Stimulated activated CD4-positive, alpha-beta T cell treated with anti-CD3 and anti-CD28 coated beads, Interleukin-4, amount 100 ng/mL, for 4 hours (primary cell): ENCODE measurements at places on chromosomes 2 and 18.

DNA sequence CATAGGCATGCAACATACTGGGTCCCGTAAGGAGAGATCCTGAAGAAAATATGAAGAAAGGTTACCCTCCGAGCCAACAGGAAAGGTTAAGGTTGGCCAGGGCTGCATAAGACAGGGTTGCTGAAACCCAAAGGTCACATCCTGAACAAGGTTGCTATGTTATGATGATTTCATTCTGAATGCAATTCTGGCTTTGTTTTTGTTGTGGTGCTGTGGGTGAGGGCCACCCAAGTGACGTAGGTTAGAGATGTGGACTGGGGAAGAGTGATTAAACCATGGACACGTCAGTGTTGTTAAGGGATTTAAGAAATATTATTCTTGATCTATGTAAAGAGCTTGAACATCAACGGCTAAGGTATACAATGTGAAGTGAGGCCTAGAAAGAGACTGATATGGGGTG is 60.0 kb downstream of the ZEB2 start:
- DNase-seq: no peak

GRCh38 chr2:217047631-217048030 is 187.8 kb upstream of the TNP1 start:
- DNase-seq: no peak

DNA sequence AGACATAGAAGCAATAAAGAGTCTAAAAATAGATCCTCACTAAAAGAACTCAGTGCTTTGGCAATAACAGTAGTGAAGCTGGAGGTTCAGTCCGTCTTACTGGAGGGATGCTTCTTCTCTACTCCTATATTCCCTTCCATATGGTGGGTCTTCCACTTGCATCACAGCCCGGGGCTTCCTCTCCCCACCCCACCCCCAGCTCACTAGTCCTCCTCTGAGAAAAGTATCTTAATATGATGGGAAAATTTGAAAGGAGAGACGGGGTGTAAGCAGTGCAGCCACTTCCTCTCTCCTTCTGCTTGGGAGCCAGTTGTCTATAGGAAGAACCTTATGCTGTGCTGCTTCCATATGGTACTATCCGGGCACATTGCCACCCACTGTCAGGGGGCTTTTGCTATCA is 57.2 kb upstream of the SPOPL start:
- DNase-seq: no peak

GRCh38 chr2:46002507-46002883 is 294.7 kb upstream of the EPAS1 start:
- DNase-seq: no peak

DNA sequence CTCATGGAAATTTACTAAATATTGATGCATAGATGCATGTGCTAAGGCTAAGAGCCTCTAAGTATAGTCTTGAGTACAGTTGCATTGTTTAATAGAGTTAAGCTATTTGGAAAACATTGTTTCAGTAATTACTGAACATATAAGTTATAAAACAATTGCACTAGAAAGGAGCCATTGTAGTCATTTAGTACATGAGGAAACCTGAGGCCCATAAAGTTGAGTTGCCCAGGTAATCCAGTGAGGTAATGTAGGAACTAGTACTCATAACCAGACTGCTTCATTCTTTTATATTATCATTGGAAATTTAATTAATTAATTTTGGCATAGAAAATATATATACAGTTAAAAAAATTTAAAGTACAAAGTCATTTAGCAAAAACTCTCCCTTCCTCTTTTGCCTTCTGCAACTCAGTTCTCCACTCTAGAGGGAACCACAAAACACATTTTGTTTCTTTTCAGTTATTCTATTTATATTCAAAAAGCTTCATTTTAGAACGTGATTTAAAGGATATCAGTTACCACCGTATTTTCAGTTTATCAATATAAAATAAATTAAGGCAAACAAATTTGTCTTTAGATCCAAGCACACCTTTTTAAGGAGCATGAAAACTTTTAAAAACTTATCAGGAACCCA is 27.8 kb upstream of the TBR1 start:
- no peak for DNase-seq

DNA sequence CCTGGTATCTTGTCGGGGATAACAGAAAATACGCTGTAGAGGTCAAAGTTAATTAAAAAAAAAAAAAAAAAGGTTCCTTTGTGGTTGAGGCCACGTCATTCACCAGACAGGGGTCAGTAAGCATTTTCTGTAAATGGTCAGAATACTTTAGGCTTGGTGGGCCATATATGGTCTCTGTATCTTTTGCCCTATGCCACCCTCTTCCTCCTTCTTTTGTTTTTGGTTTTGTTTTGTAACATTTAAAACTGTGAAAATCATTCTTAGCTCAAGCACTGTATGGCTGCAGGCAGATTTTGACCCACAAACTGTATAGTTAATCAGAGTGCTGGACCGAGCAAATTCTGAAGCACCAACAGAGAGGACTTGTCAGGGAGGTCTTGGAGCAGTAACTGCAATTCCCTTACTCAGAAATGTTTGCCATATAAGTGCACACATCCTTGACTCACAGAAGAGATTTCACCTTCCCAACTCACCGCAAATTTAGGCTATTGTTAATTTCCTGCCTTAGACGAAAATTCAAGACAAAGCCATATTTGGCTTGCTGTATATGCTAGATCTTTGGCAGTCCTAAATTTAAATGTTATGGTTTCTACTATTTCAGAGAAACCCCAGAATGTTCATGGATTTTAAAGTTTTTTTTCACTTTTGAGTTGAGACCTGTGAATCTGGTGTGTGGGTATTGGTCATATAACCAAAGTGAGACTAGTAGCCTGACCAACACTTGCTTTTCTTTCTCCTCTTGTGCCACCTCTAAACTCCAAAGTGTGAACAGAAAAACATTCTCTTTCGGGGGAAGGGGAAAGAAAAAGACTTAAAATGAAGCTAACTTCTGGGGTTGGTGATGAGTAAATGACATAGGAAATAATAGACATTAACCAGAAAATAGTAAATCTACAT is 65.4 kb downstream of the DOCK10 start:
- no peak for DNase-seq

GRCh38 chr2:159144776-159145614 is 141.5 kb downstream of the WDSUB1 start:
- no peak for DNase-seq

DNA sequence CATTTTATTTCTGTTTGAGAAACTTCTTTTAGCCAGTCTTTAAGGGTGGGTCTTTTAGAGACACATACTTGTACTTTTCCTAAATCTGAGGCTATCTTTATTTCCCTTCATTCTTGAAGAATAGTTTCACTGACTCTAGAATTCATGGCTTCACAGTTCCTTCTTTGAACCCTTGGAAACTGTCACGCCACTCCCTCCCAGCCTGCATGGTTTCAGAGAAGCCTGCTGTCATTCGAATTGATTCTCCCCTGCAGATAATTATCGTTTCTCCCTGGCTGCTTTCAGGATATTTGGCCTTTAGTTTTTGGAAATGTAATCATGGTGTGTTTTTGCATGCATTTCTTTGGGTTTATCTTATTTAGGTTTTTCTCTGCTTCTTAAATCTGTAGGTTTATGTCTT is 72.0 kb upstream of the REV1 start:
- no peak for DNase-seq

DNA sequence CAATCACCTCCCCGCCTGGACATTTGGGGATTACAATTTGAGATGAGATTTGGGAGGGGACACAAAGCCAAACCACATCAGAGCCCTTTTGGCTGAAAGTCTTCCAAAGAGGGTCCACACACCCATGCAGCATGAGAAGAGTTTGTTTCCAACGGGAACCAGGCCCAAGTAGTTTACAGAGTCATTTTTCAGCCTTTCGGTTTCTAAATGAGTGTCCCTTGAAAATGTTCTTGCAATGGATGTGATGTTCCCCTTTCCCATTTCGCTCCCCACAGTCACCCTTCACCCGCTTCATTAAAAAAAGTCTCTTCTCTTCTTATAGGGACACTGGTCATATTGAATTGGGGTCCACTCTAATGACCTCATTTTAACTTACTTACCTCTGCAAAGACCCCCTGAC is 157.4 kb downstream of the ARL4C start:
- DNase-seq: no peak

- DNase-seq: no peak
Observed at GRCh38 chr2:158178646-158179045, 77.0 kb downstream of the UPP2 start.

- no peak for DNase-seq
Observed at GRCh38 chr18:70243131-70243929, 37.8 kb upstream of the RTTN start.

DNA sequence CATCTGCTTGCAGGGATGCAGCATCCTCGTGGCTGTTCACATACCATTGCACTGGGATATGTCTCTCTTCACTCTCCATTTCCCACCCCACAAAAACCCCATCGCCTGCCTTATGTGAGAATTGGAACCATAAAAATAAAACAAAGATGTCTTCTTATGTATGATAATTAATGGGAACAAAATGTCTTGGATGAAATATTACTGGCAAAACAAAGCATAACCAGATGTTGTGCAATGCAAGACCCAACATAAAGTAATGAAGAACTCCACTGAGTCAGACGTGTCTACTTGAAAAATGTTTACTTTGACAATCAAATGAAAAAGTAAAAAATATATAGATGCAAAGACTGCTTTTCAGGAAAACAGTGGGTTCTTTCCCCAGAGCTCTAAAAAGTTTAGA is 611.3 kb upstream of the SYT4 start:
- DNase-seq: no peak

DNA sequence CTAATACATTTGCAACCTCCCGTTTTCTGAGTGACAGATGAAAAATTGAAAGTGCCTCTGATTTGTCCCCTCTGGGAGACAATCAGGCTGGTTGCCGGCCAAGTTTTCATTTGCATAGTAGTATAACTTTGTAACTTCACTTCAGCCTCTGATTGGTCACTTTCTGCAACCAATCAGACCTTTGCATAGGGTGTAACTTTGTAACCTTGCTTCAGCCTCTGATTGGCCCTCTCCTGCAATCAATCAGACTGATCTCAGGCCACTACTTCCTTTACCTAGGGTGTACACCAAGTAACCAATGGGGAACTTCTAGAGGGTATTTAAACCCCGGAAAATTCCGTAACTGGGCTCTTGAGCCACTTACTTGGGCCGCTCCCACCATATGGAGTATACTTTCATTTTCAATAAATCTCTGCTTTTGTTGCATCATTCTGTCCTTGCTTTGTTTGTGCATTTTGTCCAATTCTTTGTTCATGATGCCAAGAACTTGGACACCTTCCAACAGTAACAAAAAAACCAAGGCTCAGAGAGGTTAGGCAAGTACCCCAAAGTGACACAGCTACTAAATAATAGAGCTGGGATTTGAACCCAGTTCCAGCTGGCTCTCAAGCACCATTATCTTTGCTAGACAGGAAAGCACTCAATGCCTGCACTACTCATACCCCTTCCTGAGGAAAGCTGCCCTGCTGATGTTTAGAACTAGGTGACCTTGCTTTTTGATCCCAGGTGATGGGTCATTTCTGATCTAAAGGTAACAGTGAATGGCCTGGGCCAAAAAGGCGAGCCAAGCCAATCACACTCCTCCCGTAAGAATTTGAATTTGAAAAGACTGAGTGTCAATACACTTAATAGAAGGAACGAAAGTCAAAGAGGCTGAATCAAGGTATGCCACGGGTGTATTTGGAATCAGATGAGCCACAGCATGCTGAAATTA is 10.9 kb upstream of the MYOM1 start:
- no peak for DNase-seq

DNA sequence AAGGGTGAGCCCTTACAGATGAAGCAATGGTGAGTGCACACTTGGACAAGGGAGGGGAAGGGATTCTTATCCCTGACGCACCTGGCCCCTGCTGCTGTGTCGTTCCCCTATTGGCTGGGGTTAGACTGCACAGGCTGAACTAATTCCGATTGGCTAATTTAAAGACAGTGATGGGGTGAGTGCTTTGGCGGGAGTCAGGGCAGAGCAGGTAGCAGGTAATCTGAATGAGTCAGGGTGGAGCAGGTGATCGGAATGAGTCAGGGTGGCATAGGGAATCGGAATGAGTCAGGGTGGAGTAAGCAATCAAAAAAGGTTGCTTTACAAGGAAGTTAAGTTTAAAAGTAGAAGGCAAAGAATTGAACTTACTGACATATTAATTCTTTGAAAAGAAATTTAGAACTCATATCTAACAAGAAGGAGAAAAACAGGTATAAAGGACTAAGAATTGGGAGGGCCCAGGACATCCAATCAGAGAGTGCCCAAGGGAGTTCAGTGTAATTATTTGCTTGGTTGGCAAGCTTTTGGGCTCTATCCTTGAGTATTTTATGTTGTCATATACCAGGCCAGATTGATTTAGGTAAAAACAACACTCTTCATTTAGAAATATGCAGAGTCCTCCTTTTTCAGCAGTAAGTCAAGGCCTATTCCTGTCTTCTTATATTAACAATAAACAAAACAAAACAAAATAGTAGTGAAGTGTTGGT is 52.3 kb upstream of the RALBP1 start:
- DNase-seq: no peak

DNA sequence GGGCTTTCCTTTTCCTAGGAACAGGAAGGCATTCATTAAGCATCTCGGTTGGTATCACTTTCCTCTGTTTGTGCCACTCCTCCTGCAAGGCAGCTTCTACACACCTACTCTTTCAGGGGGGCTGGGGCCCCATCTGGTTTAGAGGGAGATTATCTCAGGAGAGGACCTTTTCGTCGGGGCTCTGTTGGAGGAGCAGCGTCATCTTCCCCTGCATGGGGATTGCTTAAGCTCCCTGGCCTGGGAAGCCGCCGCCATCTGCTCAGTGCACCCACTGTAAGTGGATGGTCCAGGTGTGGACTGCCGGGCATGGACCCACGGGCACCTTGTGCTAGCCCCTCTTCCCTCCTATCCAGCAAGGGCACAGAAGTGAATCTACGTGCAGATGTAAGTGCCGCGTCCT is 355.3 kb upstream of the SMIM21 start:
- DNase-seq: no peak
